ENCODE measurements at places on chromosomes 6 and 20. TPM values are rescaled to one million over a fixed set of nuclear protein-coding genes. Genes with fewer than 3 reads are reported as not detected.
A peak's percentile ranks its signal among the peaks of the same experiment; 100 is the strongest.

Gene AK9
- total RNA-seq, result 10.8 TPM

Gene TCF15
- total RNA-seq, result 0.58 TPM

Gene SMLR1
- total RNA-seq, result not detected

Gene APCDD1L
- total RNA-seq, result 1.7 TPM

Gene CST2
- 0.75 TPM for total RNA-seq

Gene PRR18
- not detected for total RNA-seq

Gene EPB41L1
- 38.6 TPM for total RNA-seq

DNA sequence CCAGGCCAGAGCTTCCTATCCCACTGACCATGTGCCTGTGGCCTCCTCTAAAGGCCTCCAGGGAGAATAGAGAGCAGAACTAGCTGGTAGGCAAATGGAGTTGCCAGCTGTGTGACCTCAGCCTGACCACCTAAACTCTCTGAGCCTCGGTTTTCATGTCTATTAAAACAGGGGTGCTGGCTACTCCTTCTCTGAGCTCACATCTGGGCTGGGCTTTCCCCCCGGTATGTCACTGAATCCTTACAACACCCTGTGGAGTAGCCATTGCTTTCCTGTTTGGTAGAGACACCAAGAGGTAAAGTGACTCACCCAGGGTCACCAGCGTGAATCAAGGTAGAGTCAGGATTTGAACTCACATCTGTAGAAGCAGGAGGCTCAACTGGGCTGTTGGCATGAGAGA, 132.1 kb downstream of the JPH2 start:
- H3K27me3 ChIP-seq, result no peaks in the 10 kb centered on the region
- DNase-seq, result peak; percentile 12
- no peak overlapping the region for H3K27ac ChIP-seq
- H3K36me3 ChIP-seq, result peaks cover 2% of the 10 kb centered on the region
- no peak overlapping the region for H3K4me3 ChIP-seq

DNA sequence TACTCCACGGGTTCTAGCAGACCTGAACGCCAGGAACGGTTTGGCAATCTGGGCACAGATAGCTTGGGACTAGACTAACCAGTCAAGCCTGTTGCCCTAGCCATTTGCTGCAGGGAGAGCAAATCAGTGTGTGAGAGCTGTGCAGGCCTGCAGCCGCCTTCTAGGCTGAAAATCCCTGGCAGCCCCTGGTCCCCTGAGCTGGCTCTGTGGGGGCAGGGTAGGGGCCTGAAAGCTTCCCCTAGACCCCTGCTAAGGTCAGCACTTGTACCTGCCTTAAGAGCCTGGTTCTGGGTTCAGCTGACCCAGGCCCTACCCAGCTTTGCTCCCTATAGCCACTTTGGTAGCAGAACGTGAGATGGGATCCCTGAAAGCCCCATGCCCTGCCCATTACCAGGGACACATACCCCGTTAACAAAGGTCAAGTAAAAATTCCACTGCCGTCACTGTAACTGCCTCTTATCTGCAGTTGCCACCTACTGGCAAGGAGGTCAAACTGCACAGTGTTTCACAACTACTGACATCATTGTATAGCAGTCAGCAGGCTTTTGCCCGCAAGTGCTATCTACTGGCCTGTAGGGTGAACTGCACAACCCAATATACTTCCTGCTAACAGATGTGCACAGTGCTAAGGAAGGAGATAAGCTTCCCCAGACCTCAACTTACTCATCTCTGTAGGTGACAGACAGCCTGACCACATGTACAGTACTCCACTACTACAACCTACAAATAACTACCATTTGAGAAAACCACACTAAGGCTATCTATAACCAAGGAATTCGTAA, 95.1 kb upstream of the OLIG3 start:
- no peak for DNase-seq
- no peaks in the 10 kb centered on the region for H3K36me3 ChIP-seq
- no peak overlapping the region for H3K27ac ChIP-seq
- no peaks in the 10 kb centered on the region for H3K27me3 ChIP-seq

DNA sequence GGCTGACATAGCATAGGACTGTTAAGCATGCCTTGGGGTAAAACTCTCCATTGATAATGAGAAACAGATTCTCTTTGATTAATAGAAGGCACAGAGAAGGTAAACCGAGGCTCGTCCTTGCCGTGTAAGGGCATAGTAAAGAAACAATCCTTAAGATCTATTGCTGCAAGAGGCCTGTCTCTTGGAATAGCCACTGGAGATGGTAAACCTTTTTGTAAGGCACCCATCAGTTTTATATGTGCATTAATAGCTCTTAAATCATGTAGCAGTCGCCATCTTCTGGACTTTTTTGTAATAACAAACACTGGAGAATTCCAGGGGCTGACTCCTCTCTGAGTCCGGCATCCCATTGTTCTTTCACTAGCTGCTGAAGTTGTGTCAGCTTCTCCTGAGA, 8.4 kb upstream of the ABHD12 start:
- no peak overlapping the region for H3K27ac ChIP-seq
- H3K4me3 ChIP-seq, result no peak overlapping the region
- no peaks in the 10 kb centered on the region for H3K4me1 ChIP-seq
- no peaks in the 10 kb centered on the region for H3K36me3 ChIP-seq

- H3K36me3 ChIP-seq, result peaks cover 1% of the 10 kb centered on the region
- no peak overlapping the region for H3K27ac ChIP-seq
- H3K4me1 ChIP-seq, result no peaks in the 10 kb centered on the region
Observed at GRCh38 chr6:145903356-145904102, 60.6 kb downstream of the SHPRH start.

GRCh38 chr6:147972448-147972847, 370.2 kb upstream of the SASH1 start:
- no peak overlapping the region for H3K27ac ChIP-seq
- H3K36me3 ChIP-seq, result no peaks in the 10 kb centered on the region
- no peaks in the 10 kb centered on the region for H3K4me1 ChIP-seq
- no peak for DNase-seq
- H3K27me3 ChIP-seq, result no peaks in the 10 kb centered on the region

DNA sequence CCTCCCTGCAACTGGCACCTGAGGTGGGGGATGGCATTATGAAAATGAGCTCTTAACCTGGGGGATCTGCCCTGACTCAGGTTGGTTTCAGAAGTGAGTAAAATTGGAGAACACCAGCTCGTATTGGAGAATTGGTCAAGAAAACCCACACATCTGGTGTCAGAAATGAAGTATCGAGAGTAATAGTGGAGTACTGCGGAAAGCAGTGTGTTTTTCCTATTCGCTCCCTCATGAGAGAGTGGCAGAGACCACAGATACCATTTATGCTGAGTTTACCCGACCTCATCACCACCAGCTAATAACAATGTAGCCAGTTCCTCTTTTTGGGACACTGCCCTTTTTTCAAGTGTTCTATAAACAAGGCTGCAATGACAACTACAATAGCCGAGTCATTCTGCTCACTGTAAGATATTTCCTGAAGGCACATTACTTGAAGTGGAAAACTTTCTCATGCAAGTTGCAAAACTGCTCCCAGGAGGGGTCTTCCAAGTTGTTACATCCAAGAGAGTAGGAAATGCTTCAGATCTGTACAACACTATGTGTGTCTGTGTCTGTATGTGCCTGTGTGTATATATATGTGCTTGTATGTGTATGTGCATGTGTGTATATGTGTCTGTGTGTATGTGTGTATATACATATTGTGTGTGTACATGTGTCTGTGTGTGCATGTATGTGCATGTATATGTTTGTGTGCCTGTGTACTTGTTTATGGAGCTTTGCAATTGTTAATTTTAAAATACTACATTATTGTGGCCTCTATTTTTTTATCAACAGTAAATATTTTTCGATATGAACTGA, 106.0 kb upstream of the CST7 start:
- H3K27me3 ChIP-seq, result no peaks in the 10 kb centered on the region
- H3K27ac ChIP-seq, result no peak overlapping the region
- no peak for DNase-seq
- no peaks in the 10 kb centered on the region for H3K36me3 ChIP-seq

DNA sequence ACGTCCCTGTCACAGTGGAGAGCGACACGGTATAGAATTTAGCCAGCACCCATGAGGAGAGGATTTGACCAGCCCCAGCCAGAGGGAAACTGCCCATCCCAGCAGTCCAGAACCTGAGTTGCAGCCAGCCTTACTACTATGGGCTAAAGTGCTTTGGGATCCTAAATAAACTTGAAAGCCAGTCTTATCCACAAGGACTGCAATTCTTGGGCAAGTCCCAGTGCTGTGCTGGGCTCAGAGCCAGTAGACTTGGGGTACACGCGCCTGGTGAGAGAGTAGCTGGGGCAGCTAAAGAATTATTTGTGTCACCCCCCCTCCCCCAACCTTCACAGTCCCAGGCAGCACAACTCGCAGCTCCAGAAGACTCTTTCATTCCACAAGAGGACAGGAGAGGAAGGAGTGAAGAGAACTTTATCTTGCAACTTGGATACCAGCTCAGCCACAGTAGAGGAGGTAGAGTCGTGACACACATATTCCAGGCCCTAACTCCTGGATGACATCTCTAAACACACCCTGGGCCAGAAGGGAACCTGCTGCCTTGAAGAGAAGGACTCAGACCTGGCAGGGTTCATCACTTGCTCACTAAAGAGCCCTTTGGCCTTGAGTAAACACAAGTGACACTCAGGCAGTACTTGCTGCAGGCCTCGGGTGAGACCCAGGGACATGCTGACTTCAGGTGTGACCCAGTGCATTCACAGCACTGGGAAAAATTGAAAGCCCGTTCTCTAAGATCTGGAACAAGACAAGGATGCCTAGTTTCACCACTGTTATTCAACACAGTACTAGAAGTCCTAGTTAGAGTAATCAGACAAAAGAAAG, 100.3 kb downstream of the REV3L start:
- H3K4me3 ChIP-seq, result no peak overlapping the region
- no peaks in the 10 kb centered on the region for H3K4me1 ChIP-seq
- DNase-seq, result peak; percentile 69
- peak overlapping the region; percentile 22 for H3K27ac ChIP-seq
- no peaks in the 10 kb centered on the region for H3K27me3 ChIP-seq

GRCh38 chr6:3797231-3798054, 45.9 kb upstream of the PXDC1 start:
- no peak overlapping the region for H3K27ac ChIP-seq
- H3K4me1 ChIP-seq, result no peaks in the 10 kb centered on the region
- no peak overlapping the region for H3K4me3 ChIP-seq
- no peak for DNase-seq
- H3K36me3 ChIP-seq, result no peaks in the 10 kb centered on the region
- no peaks in the 10 kb centered on the region for H3K27me3 ChIP-seq

DNA sequence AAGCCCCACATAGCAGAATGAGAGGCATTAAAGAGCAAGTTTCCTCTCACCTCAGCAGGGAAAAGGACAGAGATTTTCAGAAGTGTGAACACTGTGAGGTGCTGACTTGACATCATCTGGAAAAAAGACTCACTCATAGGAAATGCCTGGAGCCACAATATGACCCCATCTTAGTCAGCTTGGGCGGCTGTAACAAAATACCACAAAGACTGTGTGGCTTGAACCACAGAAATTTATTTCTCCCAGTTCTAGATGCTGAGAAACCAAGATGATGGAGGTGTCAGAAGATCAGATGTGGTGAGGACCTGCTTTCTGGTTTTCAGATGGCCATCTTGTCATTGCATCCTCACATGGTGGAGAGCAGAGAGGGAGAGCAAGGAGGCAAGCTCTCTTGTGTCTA, 253.1 kb downstream of the ADGB start:
- no peaks in the 10 kb centered on the region for H3K36me3 ChIP-seq
- H3K27me3 ChIP-seq, result no peaks in the 10 kb centered on the region
- no peaks in the 10 kb centered on the region for H3K4me1 ChIP-seq
- H3K27ac ChIP-seq, result no peak overlapping the region
- H3K4me3 ChIP-seq, result no peak overlapping the region
- no peak for DNase-seq

DNA sequence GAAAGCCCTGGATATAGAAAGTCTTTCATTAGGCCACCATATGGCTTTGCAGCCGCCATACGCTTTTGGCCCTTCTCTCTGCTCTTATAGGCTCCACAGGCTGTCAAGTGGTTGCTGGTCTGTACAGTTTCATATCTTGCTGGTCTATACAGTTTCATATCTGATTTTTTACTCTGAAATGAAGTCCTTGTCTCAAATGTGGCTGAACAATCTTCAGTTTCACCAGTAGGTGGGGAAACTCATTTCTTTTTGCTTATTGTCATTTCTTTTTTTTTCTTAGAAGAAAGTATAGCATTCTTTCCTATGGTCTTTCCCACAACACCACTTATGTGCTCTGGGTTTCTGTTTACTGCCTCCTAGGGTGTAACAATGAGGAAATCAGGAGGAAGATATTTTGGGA, 771.4 kb upstream of the MMS22L start:
- H3K4me3 ChIP-seq, result no peak overlapping the region
- no peaks in the 10 kb centered on the region for H3K36me3 ChIP-seq
- H3K4me1 ChIP-seq, result no peaks in the 10 kb centered on the region
- H3K27ac ChIP-seq, result no peak overlapping the region

DNA sequence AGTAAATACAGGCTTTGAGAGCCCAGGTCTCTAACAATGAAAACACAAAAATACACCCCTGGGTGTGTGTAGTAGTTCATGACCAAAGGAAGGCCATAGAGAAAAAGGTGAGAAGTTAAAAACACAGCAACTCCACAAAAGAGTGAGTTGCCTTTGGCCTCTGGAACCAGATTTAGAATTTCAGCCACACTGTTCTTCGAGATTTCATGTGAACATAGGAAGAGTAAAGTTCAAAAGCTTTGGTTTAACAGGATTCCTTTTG, 43.5 kb upstream of the RIN2 start:
- no peaks in the 10 kb centered on the region for H3K36me3 ChIP-seq
- H3K27ac ChIP-seq, result no peak overlapping the region
- H3K27me3 ChIP-seq, result no peaks in the 10 kb centered on the region
- no peak overlapping the region for H3K4me3 ChIP-seq
- DNase-seq, result no peak
- H3K4me1 ChIP-seq, result no peaks in the 10 kb centered on the region

DNA sequence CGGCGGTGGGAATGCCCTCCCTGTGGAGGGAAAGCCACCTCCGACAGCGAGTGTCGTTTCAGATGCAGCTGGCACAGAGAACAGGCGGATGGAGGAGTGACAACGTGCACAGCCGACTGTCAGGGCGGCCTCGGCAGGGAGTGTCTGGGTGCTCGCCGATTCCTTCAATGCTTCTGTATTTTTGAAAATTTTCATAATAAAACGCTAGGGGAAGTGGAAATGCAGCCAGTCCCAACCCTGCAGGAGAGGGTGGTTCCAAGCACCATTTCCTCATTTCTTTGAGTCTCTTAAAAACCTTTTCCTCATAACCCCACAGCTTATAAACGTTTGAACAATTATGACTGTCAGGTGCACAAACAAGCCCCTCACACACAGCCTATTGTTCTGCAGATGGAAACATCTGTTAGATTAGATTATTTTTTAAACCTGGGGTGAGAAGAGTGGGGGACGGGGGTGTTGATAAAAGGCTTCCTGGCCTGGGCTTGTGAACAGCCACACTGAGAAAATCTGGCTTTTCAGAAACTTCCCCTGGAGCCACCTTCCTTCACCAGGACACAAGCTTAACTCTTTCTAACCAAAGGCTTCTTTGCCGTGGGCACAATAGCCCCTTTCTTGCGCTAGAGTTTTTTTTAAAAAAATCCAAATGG, 228.9 kb downstream of the ANKRD60 start:
- no peaks in the 10 kb centered on the region for H3K27me3 ChIP-seq
- no peak overlapping the region for H3K4me3 ChIP-seq
- H3K36me3 ChIP-seq, result no peaks in the 10 kb centered on the region
- H3K4me1 ChIP-seq, result no peaks in the 10 kb centered on the region

GRCh38 chr20:64116541-64117431, 9.4 kb upstream of the NPBWR2 start:
- no peaks in the 10 kb centered on the region for H3K4me1 ChIP-seq
- no peak overlapping the region for H3K4me3 ChIP-seq
- H3K27me3 ChIP-seq, result no peaks in the 10 kb centered on the region
- peak; percentile 45 for DNase-seq
- H3K27ac ChIP-seq, result no peak overlapping the region
- H3K36me3 ChIP-seq, result no peaks in the 10 kb centered on the region
